ENCODE measurements at places on chromosomes 1 and 21.

- no peak for DNase-seq
Measured at GRCh38 chr1:86224651-86225310, 68.2 kb upstream of the COL24A1 start.

DNA sequence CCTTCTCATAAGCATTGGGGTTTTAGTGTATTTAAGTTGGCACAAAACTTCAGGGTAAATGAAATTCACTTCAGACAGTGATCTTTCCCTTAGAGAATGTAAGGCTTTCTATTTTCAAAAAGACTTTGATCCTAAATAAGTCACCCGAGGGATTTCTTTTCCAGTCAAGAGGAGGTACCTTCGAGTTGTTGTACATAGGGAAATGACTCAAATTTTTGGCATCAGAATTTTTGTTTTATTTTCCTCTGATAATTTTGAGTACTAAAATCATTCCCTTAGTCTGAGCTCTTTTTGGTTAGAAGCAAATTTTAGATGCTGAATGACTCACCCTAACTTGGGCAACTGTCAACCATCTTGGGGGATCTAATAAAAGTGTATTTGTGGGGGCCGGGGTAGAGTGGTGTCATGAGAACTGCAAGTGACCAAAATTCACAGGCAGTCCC, 193.9 kb downstream of the DHRS3 start:
- no peak for DNase-seq

GRCh38 chr1:198364471-198364870, 176.0 kb downstream of the ATP6V1G3 start:
- no peak for DNase-seq

DNA sequence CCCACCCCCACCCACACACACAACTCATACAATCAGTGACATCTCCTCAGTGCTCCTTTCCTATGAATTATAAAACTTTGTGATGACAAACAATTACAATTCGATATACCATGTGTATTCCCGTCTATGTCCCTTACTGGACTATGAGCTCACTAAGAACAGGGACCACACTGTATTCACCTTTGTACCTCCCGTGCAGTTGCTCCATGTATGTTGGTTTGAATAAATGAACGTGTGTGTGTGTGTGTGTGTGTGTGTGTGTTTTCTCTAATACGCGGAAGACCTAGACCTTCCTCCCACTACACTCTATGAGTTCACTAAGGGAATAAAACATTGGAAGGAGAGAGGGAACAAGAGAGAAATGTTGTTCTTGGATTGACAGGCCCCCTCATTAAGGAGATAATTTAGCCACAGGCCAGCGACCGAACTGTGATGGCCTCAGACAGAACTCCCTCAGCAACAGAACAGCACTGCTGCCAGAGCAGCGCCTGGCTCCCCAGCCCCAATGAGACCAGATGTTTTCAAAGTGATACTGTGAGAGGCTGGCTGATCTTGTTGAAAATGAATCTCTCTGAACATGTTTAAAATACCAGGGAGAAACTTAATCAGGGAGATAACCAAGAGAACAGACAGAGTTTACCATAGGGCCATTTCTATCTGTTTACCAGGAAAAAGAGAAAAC, 21.7 kb downstream of the BCAR3 start:
- DNase-seq = no peak

GRCh38 chr1:206508130-206508889, 979 bp downstream of the RASSF5 start:
- no peak for DNase-seq

DNA sequence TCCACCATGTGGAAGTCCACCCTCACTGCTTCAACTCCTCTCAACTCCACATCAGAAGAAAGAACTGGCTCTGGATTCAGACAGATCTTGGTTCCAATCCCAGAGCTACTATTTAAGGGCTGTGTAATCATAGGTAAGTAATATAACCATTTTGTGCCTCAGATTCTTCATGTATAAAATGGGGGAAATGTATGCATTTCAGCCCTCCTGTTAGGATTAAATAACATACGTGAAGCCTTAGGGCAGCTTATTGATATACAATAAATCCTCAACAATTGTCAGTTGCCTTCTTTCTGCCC, 23.3 kb downstream of the OTUD7B start:
- DNase-seq = no peak

GRCh38 chr1:111720977-111721786, 18.0 kb downstream of the INKA2 start:
- no peak for DNase-seq
